ENCODE measurements at places on chromosomes 3 and 15. TPM values are rescaled to one million over a fixed set of nuclear protein-coding genes. Genes with fewer than 3 reads are reported as not detected.

Gene TMCC1
- total RNA-seq = 19.5 TPM

Gene ARPIN
- not detected for total RNA-seq

Gene APBA2
- 3.8 TPM for total RNA-seq

Gene CCDC32
- total RNA-seq = 41.3 TPM

Gene KNL1
- 39.1 TPM for total RNA-seq

Gene LRTM1
- total RNA-seq = not detected

Gene GOLGA8S
- 0.08 TPM for total RNA-seq

Gene PRTG
- not detected for total RNA-seq

Gene TMF1
- 42.6 TPM for total RNA-seq

Gene NANOGP8
- total RNA-seq = not detected

Gene TAGLN3
- total RNA-seq = 0.56 TPM

Gene IL12A
- 1.8 TPM for total RNA-seq

Gene PATL2
- 38.5 TPM for total RNA-seq

Gene DZIP1L
- not detected for total RNA-seq

Gene BNC1
- total RNA-seq = not detected

Gene GRAMD2A
- not detected for total RNA-seq

Gene TEX9
- total RNA-seq = 1.0 TPM

Gene PARP16
- total RNA-seq = 22.0 TPM

Gene ZWILCH
- total RNA-seq = 34.0 TPM

Gene SLC35G2
- total RNA-seq = 9.6 TPM

Gene RBPMS2
- total RNA-seq = not detected

Gene SCN11A
- total RNA-seq = 0.21 TPM

Gene IGF1R
- 33.8 TPM for total RNA-seq

Gene CLDN18
- not detected for total RNA-seq

Gene TMEM62
- 15.7 TPM for total RNA-seq

Gene U2SURP
- 147 TPM for total RNA-seq

Gene SAMMSON
- not detected for total RNA-seq

Gene GOLGA8T
- 0.32 TPM for total RNA-seq

Gene CRTC3
- total RNA-seq = 50.6 TPM

Gene SGO1
- 22.7 TPM for total RNA-seq

Gene NXPE3
- 21.3 TPM for total RNA-seq

Gene NPTN
- total RNA-seq = 66.1 TPM

Gene ISL2
- not detected for total RNA-seq

Gene FBXO40
- total RNA-seq = not detected

Gene SPATA12
- total RNA-seq = not detected

Gene SNX33
- total RNA-seq = 2.6 TPM

Gene SLC6A1
- total RNA-seq = not detected

Gene EIF4E3
- 27.4 TPM for total RNA-seq

Gene RASGRP1
- total RNA-seq = 118 TPM

Gene TMEM115
- total RNA-seq = 21.9 TPM

Gene SLC2A2
- total RNA-seq = not detected

Gene ANKUB1
- total RNA-seq = not detected

Gene PYGO1
- not detected for total RNA-seq

Gene ARNT2
- total RNA-seq = 0.09 TPM

Gene TMEM202
- total RNA-seq = not detected

Gene CHRNA7
- total RNA-seq = not detected

Gene MST1R
- total RNA-seq = 0.84 TPM

Gene KLHL40
- not detected for total RNA-seq

Gene FAM227B
- 2.1 TPM for total RNA-seq

Gene EEF1AKMT4
- 8.0 TPM for total RNA-seq

Gene UPK1B
- 1.2 TPM for total RNA-seq

Gene DPPA2
- total RNA-seq = not detected
